Renal cortical epithelial cell (primary cell): ENCODE measurements at places on chromosomes 4 and X. TPM values are rescaled to one million over a fixed set of nuclear protein-coding genes. Genes with fewer than 3 reads are reported as not detected.

CLDN34 gene
- total RNA-seq: 0.40 TPM in 1 of 2 replicates, not detected in the other

DNA sequence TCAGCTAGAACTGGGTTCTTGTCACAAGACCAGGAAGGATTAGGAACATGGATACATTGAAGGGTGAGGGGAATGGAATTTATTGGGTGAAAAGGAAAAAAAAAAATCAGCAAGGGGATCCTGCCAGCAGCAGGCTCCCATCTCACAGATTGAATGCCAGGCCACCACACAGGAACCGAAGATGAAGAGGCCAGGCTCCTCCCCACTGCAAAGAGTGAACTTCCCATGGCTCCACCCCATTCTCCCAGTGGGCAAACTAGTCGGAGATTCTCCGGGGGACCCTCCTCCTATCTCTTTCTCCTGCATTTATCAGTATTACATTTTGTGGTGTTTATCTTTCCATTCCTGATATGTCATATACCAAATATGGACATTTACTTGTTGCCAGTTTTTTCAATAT lies 46.0 kb upstream of the MAGED1 start:
- DNase-seq: no peak

- no peak for DNase-seq
Measured at GRCh38 chr4:26726655-26727387, 133.8 kb upstream of the STIM2 start.

FAM114A1 gene
- 147 and 192 TPM in 2 replicates for total RNA-seq

HSFX2 gene
- total RNA-seq: not detected in 2 replicates

SLC2A9 gene
- total RNA-seq: 30.4 and 37.8 TPM in 2 replicates

- peak; percentile 95 for DNase-seq
Measured at GRCh38 chr4:32172761-32173160, 1452.6 kb downstream of the PCDH7 start.

ZNF330 gene
- 23.6 and 36.3 TPM in 2 replicates for total RNA-seq

RHOXF2B gene
- not detected in 2 replicates for total RNA-seq

TMSB15A gene
- 0.15 and 0.69 TPM in 2 replicates for total RNA-seq

DNA sequence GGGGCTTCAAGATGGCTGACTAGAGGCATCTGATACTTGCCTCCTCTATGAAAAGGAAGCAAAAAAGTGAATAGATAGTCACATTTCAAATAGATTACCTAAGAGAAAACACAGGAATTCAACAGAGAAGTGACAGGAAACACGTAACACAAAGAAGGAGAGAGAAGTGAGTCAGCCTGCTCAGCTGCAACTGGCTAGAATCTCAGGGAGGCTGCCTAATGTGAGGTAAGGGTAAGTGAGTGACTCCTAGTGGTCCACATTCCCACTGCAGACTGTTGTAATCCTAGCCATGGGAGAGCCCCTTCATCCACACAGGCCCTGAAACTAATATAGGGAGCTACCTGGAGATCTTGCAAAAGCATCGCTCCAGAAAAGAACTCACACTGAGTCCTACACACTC lies 179.2 kb downstream of the SLC7A11 start:
- DNase-seq: peak; percentile 33

TTC29 gene
- total RNA-seq: 0.30 and 2.4 TPM in 2 replicates

DNA sequence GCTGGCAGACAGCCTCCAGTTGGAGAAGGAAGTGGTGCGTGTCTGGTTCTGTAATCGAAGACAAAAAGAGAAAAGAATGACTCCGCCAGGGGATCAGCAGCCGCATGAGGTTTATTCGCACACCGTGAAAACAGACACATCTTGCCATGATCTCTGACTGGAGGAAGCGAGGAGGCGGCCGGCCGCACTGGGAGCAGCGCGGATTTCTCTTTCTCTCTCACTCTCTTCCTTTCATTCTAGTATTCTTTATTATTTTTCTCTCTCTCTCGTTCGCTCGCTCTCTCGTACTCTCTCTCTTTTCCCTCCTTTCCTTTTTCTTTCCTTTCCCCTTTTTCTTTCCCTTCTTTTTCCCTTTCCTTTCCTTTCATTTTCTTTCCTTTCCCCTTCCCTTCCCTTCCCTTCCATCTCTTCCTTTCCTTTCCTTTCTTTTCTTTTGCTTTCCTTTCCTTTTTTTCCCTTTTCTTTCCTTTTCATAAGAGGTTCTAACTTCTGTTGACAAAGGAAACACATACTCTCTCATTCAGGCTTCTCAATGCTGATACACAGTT lies 1.2 kb downstream of the POU3F4 start:
- DNase-seq: no peak

DNA sequence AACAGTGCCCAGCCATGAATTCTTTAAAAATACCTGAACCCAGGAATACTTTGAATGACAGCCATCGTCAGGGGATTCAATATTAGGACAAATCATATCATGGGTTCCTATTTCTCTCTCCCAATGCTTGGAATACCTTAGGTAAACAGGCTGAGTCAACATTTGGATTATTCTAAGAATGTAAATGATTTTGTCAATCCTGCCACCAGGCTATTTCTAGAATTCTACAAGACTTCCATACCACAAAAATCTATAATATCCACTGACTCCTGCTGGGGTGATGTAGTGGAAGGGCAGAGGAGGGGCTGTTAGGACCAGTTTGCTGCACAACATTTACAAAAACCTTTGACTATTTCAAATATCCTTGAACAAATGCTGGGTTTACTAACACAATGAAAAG lies 65.2 kb downstream of the IGFBP7 start:
- DNase-seq: peak; percentile 70

DNA sequence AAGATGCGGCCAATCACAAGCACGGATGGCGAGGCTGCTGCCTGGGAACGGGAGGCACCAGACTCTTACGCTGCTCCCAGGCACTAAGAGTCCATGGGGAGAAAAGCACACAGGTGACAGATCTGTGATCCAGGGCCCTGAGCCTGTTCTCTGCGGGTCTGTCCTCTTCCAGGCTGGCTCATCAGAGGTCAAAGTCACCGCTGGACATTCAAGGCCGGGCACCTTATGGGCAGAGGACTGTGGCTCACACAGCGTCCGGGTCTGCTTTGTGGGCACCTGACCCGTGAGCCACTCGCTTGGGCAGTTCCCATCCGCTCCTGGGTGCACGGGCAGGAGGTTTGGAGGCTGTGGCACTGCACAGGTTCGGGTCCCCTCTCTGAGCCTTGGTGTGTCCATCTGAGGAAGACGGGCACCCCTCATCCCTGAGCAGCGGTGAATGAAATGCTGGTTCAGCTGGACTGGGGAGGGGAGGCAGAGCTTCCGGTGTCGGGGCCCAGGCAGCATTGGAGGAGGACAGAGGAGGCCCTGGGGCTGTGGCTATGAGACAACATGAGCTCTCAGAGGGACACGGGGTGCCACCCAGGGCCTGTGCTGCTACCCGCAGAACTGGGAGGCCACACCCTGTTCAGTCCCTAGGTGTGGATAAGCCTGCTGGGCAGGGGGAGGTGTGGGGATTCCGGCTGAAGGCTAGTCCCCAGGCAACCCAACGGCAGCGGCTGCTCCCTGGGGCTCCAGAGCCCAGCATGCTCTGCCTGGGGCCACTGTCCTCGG lies 61.2 kb upstream of the AFAP1 start:
- DNase-seq: no peak

GRCh38 chr4:138952411-138952810 lies 63.2 kb upstream of the NOCT start:
- peak; percentile 65 for DNase-seq

GRCh38 chrX:41785685-41786084 lies 61.7 kb downstream of the GPR82 start:
- peak; percentile 9 for DNase-seq

TEX13D gene
- total RNA-seq: not detected in 2 replicates

DNA sequence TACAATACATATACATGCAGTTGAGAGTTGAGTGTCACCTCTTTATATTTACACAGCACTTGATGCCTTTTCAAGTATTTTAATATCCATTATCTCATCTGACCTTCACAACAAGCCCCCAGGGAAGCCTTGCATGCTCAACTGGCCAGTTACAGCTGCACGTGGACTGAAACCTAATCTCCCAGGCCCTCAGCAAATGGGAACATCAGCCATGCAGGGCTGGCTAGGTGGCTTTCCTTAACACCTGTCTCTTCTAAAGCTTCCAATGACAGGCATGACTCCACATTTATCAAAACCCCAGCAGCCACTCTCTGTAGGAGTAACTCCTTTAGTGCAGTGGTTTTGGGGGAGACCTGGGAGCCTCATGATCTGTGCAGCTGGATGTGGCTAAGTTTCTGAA lies 56.4 kb downstream of the PHKA2 start:
- DNase-seq: no peak
